T-helper 1 cell treated with Interleukin-12 subunit alpha and Interleukin-12 subunit beta and Interleukin-4 antibody, amounts not matched to agents 30 ng/mL and 1 ng/mL, for 36 hours (primary cell): ENCODE measurements at places on chromosomes 7 and 10. TPM values are rescaled to one million over a fixed set of nuclear protein-coding genes. Genes with fewer than 3 reads are reported as not detected.

The CALML5 gene
- not detected in 2 replicates for total RNA-seq

The GRM3 gene
- total RNA-seq: not detected in 2 replicates

The FGFBP3 gene
- total RNA-seq: 1.3 and 1.7 TPM in 2 replicates

The UCN3 gene
- total RNA-seq: not detected in 2 replicates

The TBX20 gene
- total RNA-seq: 0.22 and 0.25 TPM in 2 replicates

The LRRN3 gene
- 127 and 129 TPM in 2 replicates for total RNA-seq

The RGR gene
- not detected in 2 replicates for total RNA-seq

The HOXA10 gene
- total RNA-seq: not detected in 2 replicates

The GNGT1 gene
- not detected in 2 replicates for total RNA-seq

The ADCYAP1R1 gene
- not detected in 2 replicates for total RNA-seq

The MYO1G gene
- 398 and 403 TPM in 2 replicates for total RNA-seq

The HECW1 gene
- total RNA-seq: not detected in 2 replicates

The KEL gene
- total RNA-seq: 0.51 and 0.76 TPM in 2 replicates

The BLNK gene
- not detected in 2 replicates for total RNA-seq

The PIP gene
- not detected in 2 replicates for total RNA-seq

The UBTD1 gene
- total RNA-seq: 0.90 and 1.5 TPM in 2 replicates

The IL15RA gene
- total RNA-seq: 29.7 and 31.2 TPM in 2 replicates

The CDH23 gene
- 1.3 TPM in 2 replicates for total RNA-seq

The CALD1 gene
- total RNA-seq: 1.0 and 1.3 TPM in 2 replicates

The NT5C3A gene
- total RNA-seq: 49.0 and 53.1 TPM in 2 replicates
